ENCODE measurements at places on chromosomes 3 and 15.
A peak's percentile ranks its signal among the peaks of the same experiment; 100 is the strongest.

DNA sequence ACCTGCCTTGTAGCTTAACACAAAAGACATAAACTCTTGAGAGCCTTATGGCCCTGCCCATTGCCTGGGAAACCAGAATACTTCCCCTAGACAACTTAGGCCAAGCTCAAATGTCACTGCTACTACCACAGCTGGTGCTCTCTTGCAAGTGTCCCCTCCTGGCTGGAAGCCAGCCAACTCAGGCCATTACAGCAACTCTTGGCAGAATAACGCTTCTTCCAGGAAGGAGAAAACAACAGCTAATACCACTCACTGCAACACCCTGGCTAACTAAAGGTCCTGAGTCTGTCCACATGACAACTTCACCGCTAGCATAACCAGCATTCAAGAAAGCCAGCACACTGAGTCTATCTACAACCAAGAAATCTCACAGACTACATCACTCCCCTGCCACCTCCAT lies 5.1 kb upstream of the B4GALT4 start:
- DNase-seq = no peak

- no peak for DNase-seq
These were observed 344.6 kb downstream of the SV2B start for GRCh38 chr15:91444656-91445055.

GRCh38 chr3:191492601-191493000 lies 31.6 kb downstream of the PYDC2 start:
- DNase-seq = no peak

GRCh38 chr15:52257734-52258062 lies 37.9 kb downstream of the MYO5C start:
- peak; percentile 17 for DNase-seq

GRCh38 chr15:77454951-77455350 lies 34.3 kb downstream of the HMG20A start:
- no peak for DNase-seq

DNA sequence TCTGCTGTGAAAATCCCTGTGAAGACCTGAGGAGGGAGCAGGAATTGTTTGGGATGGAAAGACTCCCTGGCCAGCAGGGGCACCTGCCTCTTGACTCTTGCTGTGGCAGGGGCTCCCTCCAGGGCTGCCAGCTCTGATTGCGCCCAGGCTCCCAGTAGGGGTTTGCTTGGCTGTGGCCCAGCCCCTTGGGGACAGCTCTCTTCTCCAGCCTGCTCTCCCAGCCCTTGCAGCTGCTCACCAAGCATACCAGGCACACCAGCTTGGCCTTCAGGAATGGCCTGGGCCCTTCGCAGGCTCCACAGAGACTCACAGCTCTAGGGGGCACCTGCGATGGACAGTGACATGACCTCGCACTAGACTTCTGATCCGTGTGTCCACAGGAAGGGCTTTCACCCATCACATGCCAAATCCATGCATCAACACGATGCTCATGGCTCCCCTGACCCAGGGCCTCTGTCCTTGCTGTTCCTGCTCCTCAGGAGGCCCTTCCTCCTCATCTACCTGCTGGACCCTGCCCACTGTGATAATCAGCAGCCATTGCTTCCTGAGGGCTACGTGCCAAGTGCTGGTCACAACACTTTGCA lies 61.8 kb downstream of the SCN5A start:
- DNase-seq = no peak

GRCh38 chr15:60795471-60795870 lies 316.5 kb upstream of the ICE2 start:
- DNase-seq = no peak

GRCh38 chr15:57637846-57638245 lies 46.1 kb downstream of the MYZAP start:
- no peak for DNase-seq

Measured in HEK293T (cell line).